ENCODE measurements at places on chromosomes 1 and 21. TPM values are rescaled to one million over a fixed set of nuclear protein-coding genes. Genes with fewer than 3 reads are reported as not detected.
A peak's percentile ranks its signal among the peaks of the same experiment; 100 is the strongest.

GRCh38 chr1:230752407-230752806 lies 5.2 kb downstream of the CAPN9 start:
- no peak for DNase-seq

DNA sequence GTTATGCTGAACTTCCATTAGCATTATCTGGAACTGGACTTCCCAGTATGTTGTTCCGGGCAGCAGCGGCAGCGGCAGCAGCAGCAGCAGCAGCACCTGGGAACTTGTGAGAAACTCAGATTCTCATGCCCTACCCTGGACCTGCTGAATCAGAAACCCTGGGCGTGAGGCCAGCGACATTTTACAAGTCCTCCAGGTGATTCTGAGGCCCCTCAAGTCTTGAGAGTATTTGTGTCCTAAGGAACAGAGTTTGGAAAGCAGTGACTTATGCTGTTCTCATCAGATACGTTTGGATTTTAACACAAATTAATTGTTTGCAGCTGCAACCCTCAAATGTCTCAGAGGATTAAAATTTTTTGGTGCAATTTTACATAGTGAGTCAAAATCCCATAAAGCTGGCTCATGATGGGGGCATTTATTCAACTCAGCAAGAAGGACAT lies 157.2 kb upstream of the KAZN start:
- no peak for DNase-seq

DNA sequence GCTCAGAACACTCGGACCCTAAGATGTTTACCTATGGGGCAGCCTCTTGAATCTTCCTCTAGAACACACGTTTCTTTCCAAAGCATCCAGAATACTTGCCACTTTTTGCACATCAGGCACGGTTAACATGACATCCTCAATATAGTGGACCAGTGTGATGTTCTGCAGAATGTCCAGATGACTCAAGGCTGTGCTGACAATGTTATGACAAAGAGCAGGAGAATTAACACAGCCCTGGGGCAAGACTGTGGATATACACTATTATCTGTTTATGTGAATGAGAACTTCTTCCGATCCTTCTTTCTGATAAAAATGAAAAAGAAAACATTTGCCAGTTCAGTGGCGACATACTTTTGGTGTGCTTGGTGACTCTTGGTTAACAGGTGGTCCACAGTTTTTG lies 154.3 kb downstream of the PDE4B start:
- no peak for DNase-seq

- DNase-seq: no peak
Observed at GRCh38 chr21:46326110-46326703, 2.3 kb downstream of the PCNT start.

- DNase-seq: no peak
Observed at GRCh38 chr1:177798614-177799013, 171.2 kb downstream of the SEC16B start.

COL24A1 gene
- not detected for total RNA-seq

FCRL1 gene
- not detected for total RNA-seq

DNA sequence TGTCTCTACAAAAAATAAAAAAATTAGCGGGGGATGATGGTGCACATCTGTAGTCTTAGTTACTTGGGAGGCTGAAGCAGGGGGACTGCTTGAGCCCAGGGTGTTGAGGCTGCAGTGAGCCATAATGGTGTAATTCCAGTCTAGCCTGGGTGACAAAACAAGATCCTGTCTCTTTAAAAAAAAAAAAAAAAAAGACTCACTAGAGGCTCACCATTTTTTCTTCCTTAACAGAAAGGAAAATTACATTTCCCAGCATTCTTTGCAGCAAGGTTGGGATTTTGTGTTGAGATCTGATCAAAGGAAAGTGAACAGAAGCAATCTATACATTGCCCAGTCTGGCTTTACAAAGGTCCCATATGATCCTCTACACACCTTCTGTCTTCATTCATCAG lies 21.5 kb downstream of the GFI1 start:
- no peak for DNase-seq

DNA sequence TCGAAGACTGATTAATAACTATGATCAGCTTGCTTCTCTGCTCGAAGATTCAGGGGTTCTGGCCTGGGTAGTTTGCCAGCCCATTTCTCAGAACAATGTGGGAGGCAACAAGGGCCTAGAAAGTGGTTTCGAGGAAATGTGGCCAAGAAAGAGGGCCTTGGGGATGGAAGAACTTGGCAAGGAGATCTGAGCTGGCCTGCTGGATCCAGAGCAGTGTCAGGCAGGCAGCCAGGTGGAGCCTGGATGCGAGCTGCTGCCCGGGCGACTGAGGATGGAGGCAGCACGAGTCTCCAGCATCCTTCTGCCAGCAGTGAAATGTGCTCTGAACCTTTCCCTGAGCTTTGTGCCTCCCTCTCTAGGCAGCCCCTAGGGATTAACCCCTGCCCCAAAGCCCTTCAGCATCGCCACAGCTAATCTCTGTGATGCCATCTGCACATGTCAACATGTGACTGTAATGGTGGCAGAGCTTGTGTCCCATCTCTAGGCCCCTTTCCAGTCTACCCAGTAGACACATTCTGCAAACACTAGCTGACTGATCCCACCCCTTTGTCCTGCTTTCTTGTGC lies 61.0 kb upstream of the NEK2 start:
- no peak for DNase-seq

USH2A gene
- total RNA-seq: not detected

DNA sequence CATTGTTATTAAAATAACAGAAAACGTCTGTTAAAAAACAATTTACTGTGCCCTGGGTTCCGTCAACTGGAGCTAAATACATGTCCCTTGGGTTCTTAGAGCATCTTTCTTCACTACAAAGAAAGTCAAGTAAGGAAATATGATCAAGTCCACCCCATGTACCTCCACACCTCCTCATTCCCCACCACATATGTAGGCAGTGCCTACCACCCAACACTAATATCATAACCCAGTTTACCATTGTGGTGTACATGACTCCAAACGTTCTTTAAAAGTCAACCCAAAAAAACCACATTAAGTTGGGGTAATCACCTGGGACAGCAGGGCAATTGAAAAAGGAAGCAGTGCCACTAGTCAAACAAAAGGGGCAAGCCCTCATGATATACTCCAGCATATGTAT lies 7.8 kb upstream of the LRRC52 start:
- no peak for DNase-seq

EXTL1 gene
- total RNA-seq: not detected

CLIC4 gene
- 20.6 TPM for total RNA-seq

DNA sequence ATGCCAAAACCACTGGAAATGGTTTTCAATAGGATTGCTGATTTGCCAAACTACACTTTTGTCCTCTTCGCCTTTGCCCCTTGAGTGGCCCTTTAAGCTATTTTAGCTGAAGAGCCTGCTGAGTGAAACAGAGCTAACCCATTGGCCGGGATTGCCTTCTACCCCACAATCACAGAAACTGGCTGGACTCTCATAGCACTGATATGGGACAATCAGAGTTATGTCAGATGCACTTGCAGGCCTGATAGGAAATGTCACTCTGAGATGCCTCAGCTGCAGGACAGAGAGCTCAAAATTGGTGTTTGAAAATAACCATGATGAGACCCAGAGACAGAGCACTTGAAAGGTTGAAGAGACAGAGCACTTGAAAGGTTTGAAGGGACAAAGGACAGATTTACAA lies 354.4 kb downstream of the BRINP2 start:
- DNase-seq: no peak

DNA sequence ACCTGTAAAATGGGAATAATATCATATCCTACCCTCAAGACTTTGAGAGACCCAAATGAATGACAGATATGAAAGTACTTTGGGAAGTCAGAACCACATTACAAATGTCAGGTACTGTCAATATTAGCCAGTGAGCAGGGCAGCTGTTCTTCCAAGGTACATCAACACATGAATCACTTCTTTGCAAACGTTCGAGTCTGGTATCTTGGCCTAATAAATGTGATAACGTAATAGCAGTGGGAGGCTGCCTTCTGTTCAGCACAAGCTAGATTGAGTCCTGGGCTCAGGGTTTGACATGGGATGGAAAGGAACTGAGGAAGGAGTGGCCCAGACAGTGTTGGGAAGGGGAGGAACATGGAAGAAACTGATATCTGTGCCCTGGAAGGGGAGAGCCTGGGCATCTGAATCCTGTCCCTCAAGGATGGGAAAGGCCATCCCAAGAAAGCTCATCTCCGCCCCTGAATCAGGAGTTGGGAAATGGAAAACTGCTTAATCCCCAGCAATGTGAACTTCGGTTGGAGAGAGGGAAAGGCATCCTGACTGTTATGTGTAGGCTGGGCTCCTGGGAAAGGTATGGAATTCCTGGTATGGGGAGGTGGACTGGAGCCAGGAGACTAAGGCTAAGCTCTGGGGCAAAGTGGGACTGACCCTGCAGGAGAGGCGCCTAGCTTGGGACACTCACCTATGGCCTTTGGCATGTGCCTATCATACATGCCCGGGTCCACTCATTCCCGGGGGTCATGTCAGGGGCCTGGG lies 14.3 kb downstream of the KCNC4 start:
- DNase-seq: no peak

TNN gene
- not detected for total RNA-seq

POGZ gene
- total RNA-seq: 91.1 TPM

GRCh38 chr1:231460614-231461013 lies 38.5 kb upstream of the EGLN1 start:
- DNase-seq: peak; percentile 72

DNA sequence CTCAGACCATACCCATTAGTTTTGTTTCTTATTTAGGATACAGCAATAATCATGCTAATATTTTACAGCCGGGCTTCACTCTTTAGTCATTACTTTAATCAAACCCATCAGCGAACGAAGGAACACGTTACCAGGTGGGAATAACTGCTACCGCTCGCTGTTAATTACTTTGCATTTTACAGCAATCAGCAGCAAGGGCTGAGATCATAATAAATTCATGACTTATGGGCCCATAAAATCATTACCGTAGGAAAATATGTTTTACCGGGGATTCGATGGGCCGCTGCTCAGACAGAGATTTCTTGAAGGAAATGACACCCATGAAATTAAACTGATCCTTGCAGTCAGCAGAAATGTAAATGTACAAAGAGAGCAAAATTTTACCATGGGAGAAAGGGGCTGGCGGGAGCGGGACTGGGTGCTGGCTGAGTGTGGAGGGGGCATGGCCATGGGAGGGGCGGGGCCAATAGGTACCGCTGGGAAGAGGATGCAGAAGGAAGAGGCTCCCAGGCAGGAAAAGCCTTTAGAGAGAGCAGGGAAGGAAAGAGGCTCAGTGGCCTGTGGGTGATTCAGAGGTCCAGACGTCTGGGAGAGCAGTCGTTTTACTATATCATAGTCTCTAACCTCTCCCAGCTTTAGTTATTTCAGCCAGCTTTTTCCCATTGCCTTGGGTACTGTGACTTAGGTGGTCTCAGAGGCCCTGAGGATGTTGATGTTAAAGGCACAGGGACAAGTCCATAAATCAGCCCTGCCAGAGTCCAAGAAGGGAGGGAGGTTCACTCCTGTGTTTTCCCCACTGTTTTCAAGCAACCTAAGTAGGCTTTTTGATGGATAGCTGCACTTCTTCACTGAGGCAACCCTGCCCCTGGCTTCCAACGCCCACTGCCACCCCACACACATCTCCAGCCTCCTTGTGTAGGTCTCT lies 258.9 kb downstream of the SEC16B start:
- DNase-seq: no peak

OR2T5 gene
- not detected for total RNA-seq

GRCh38 chr1:207983044-207983635 lies 72.2 kb upstream of the CD34 start:
- no peak for DNase-seq

GRCh38 chr1:15605398-15606383 lies 11.6 kb upstream of the DDI2 start:
- DNase-seq: no peak

- DNase-seq: no peak
Observed at GRCh38 chr1:208615371-208615770, 371.2 kb upstream of the PLXNA2 start.

AADACL4 gene
- total RNA-seq: not detected

DNA sequence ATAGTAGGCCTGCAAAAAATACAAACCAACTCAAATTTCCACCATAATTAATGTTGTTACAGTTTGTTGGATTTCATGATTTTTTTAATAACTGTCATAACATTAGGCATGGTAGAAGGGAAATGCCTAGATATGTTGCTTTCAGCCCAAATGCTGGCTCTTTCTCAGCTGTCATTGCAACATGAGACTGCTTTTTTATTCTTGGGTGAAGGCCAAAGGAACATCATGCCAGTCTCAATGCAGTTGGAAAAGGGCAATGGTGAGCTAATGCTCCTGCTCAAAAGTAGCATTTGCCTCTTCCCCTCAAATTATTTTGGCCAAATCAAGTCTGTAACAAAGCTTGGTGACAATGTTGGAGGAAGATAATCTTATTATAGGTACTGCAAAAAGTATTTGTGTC lies 877.7 kb upstream of the PRMT6 start:
- no peak for DNase-seq

LCE1C gene
- not detected for total RNA-seq

GRCh38 chr1:113628997-113629396 lies 130.3 kb downstream of the PHTF1 start:
- no peak for DNase-seq

SPAG17 gene
- not detected for total RNA-seq

DNA sequence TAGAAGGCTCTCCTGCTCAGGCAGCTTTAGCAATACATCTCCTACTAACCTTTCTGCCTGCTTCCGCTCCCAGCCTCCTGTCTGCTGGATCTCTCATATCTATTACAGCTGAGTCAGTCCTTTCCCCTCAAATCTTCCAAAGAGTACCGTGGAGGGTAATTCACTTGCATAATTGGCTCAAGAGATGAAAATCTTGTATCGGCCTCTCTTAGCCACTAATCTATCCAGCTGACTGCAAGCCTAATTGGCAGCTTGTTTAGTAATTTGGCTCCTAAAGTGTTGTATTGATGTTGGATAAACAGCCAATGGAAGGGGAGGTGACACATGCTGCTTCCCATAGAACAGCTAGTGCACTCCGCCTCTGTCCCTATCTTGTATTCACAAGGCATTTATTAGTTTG lies 195.7 kb downstream of the GPATCH2 start:
- DNase-seq: no peak

Measured in activated T-helper 1 cell treated with anti-CD3 and anti-CD28 coated beads, Interleukin-12 subunit alpha, Interleukin-12 subunit beta, Interleukin-2, Interleukin-4 antibody, amounts not matched to agents 30 ng/mL and 10 ng/mL and 1 ng/mL, durations not matched to agents 14 hours and 24 hours and 36 hours (primary cell).